ENCODE measurements at places on chromosomes 6 and 20. TPM values are rescaled to one million over a fixed set of nuclear protein-coding genes. Genes with fewer than 3 reads are reported as not detected.

DNA sequence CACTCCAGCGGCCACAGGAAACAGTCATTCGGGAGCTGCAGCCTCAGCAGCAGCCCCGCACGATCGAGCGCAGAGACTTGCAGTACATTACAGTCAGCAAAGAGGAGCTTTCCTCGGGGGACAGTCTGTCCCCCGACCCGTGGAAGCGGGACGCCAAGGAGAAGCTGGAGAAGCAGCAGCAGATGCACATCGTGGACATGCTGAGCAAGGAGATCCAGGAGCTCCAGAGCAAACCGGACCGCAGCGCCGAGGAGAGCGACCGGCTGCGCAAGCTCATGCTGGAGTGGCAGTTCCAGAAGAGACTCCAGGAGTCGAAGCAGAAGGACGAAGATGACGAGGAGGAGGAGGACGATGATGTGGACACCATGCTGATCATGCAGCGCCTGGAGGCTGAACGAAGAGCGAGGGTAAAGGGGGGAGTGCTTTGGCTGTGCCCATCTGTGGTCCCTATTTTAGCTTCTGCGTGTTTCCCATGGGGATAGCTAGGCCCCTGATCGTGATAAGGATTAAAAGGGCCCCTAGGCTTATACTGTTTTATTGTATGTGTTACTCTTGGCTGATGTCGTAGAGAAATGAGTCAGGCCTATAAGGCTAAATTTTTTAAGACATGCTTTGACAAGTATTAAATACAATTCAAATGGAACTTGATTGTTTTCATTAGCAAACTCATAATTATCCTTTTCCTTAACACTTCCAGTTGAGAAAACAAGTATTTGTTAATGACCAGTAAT, 45.5 kb upstream of the KIF25 start:
- no peak overlapping the region for H3K27ac ChIP-seq
- no peaks in the 10 kb centered on the region for H3K27me3 ChIP-seq
- no peak overlapping the region for H3K4me3 ChIP-seq
- H3K4me1 ChIP-seq, result no peaks in the 10 kb centered on the region
- H3K36me3 ChIP-seq, result no peaks in the 10 kb centered on the region
- DNase-seq, result no peak

- no peak for DNase-seq
- no peaks in the 10 kb centered on the region for H3K36me3 ChIP-seq
- no peak overlapping the region for H3K4me3 ChIP-seq
- H3K4me1 ChIP-seq, result no peaks in the 10 kb centered on the region
- no peak overlapping the region for H3K27ac ChIP-seq
- H3K27me3 ChIP-seq, result peaks cover 7% of the 10 kb centered on the region
Measured at GRCh38 chr6:145189836-145190235, 545.5 kb downstream of the EPM2A start.

Gene TAGAP
- 46.8 TPM for total RNA-seq

Gene BPHL
- 7.3 TPM for total RNA-seq

Gene TRAPPC3L
- total RNA-seq, result not detected

DNA sequence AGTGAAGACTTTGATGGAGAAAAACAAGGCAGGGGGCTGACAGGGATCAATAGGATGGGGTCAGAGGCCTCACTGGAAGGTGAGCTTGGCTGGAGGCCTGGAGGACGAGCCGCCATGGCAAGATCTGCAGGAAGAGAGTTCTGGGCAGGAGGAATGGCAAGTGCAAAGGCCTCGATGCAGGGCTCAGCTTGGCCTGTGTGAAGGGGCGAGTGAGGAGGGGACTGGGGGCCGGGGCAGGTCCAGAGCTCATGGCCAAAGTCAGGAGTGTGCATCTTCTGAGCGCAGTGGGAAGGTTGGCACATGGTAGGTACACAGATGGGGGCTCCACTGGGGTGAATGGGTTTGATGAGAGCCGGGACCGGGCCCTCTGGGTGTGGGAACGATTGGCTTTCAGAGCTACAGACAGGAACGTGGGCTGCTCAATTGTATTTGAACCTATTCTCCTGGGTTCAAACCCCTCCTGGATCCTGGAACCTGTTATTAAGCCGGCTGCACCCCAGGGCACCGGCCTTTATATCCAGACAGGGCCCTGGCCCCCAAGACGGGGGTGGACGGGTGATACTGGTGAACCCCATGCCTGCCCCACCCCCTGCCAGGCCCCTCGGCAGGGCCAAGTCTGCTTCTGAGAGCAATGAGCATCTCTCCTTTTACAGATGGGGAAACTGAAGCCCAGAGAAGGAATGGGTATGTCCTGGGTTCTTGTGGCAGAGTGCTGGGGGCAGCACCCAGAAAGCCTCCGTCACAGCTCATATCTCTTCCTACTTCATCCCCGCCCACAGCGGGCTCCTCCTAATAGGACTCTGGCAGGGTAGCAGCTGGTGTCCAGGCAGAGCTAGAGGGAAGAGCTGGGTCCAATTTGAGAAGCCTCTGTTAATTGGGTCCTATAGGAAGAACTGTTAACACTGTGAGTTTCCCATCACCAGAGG, 106.1 kb downstream of the CEBPB start:
- H3K27ac ChIP-seq, result peak overlapping the region; percentile 72
- H3K36me3 ChIP-seq, result peaks cover 13% of the 10 kb centered on the region
- H3K27me3 ChIP-seq, result peaks cover 7% of the 10 kb centered on the region
- DNase-seq, result no peak
- peak overlapping the region; percentile 69 for H3K4me3 ChIP-seq

Gene SGK2
- 0.57 TPM for total RNA-seq

GRCh38 chr20:53683506-53683905, 89.9 kb upstream of the ZNF217 start:
- no peak for DNase-seq
- H3K4me3 ChIP-seq, result no peak overlapping the region
- H3K27me3 ChIP-seq, result peaks cover 8% of the 10 kb centered on the region
- H3K4me1 ChIP-seq, result peaks cover 22% of the 10 kb centered on the region

Gene MRAP2
- not detected for total RNA-seq

- peaks cover 19% of the 10 kb centered on the region for H3K4me1 ChIP-seq
- H3K36me3 ChIP-seq, result peaks cover 10% of the 10 kb centered on the region
- DNase-seq, result peak; percentile 86
- H3K27me3 ChIP-seq, result no peaks in the 10 kb centered on the region
Measured at GRCh38 chr20:44909872-44910689, at the start of gene PABPC1L. PABPC1L (plus strand) TSS chr20:44910060; CDS start chr20:44910144, 84 bp downstream.

DNA sequence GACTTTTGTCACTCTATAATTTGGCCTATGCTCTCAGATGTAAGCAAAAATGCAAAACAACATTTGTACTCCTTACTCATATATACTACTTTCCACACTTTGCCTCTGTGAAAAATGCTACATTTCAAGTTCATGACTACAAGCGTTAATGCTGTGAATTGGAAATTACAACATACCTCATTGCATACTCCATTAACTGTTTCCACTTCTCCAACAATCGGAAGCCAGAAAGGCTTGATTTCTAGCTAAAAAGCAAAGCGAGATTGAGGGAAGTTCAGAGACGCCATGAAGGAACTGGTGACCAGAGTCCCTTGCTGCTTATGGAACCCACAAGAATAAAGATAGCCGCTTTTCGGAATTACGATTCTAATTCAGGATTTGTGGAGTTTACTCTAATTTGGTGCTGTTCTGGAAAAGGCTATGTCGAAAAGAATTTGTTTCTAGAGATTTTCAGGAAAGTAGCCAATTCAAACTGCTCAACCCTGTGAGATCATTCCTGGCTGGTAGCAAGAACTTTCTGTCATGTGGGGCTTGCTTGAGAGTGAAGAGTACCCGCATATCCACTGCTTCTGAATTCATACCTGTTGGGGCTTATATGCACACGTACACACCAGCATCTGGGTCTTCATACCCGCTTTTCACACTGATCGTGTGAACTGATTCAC, 98.0 kb upstream of the CITED2 start:
- DNase-seq, result no peak
- H3K27ac ChIP-seq, result no peak overlapping the region
- H3K4me1 ChIP-seq, result no peaks in the 10 kb centered on the region
- H3K4me3 ChIP-seq, result no peak overlapping the region
- no peaks in the 10 kb centered on the region for H3K27me3 ChIP-seq

DNA sequence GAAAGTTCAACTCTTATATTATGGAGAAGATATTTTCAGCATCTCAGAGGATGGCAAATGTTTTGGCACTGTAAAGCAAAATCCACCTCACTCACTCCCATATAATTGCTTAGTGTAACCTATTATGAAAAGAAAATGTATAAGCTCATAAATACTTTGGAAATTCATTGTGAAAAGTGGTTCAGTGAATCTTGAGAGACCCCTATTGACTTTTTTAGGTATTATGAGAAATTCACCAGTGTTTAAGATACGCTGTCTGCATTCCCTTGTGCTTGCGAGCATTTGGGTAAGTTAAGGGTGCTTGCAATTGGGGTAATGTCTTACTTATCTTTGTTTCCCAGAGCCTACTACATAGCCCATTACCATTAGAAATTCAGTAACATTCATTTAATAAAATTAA, 66.3 kb upstream of the BMP5 start:
- H3K36me3 ChIP-seq, result no peaks in the 10 kb centered on the region
- H3K27me3 ChIP-seq, result no peaks in the 10 kb centered on the region
- H3K4me1 ChIP-seq, result no peaks in the 10 kb centered on the region
- H3K27ac ChIP-seq, result no peak overlapping the region
- H3K4me3 ChIP-seq, result no peak overlapping the region

- H3K36me3 ChIP-seq, result no peaks in the 10 kb centered on the region
- H3K4me1 ChIP-seq, result peaks cover 7% of the 10 kb centered on the region
- DNase-seq, result no peak
- peaks cover 40% of the 10 kb centered on the region for H3K27me3 ChIP-seq
- H3K27ac ChIP-seq, result no peak overlapping the region
Measured at GRCh38 chr20:46303176-46303956, 4.9 kb downstream of the CDH22 start.

DNA sequence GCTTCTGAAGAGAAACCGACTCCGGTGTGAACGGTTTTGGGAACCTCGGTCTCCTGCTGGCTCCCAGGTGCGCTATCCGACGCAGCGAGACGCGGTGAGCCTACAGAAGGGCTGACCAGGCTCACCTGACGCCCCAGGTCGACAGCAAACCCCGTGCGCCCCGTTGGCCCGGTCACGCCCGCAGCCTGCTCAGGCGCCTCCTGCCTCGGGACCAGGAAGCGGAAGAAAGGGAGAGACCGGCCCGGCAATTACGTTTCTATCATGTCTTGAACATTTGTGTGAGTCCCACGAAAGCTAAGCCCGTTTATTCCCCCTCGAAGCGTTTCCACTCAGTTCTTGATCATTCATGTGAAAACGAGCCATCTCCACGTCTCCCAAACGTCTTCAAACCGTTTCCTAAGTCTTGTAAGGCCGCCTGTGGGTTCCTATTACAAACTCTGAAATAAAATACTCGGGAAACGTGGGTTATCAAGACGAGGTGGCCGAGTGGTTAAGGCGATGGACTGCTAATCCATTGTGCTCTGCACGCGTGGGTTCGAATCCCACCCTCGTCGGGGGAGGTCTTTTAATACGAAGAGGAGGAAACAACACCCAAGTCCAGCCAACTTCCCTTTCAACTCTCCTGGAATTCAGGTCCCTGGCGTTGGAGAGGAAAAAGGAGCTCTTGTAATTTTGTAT, 150.5 kb upstream of the PRSS16 start:
- peaks cover 70% of the 10 kb centered on the region for H3K27me3 ChIP-seq
- peaks cover 20% of the 10 kb centered on the region for H3K36me3 ChIP-seq
- peak overlapping the region; percentile 70 for H3K27ac ChIP-seq
- DNase-seq, result no peak
- H3K4me1 ChIP-seq, result peaks cover 17% of the 10 kb centered on the region

Gene PDYN
- total RNA-seq, result not detected

GRCh38 chr6:6689400-6690143, 101.1 kb downstream of the LY86 start:
- H3K27me3 ChIP-seq, result no peaks in the 10 kb centered on the region
- H3K4me1 ChIP-seq, result peaks cover 17% of the 10 kb centered on the region
- H3K36me3 ChIP-seq, result no peaks in the 10 kb centered on the region
- H3K4me3 ChIP-seq, result no peak overlapping the region
- no peak overlapping the region for H3K27ac ChIP-seq

DNA sequence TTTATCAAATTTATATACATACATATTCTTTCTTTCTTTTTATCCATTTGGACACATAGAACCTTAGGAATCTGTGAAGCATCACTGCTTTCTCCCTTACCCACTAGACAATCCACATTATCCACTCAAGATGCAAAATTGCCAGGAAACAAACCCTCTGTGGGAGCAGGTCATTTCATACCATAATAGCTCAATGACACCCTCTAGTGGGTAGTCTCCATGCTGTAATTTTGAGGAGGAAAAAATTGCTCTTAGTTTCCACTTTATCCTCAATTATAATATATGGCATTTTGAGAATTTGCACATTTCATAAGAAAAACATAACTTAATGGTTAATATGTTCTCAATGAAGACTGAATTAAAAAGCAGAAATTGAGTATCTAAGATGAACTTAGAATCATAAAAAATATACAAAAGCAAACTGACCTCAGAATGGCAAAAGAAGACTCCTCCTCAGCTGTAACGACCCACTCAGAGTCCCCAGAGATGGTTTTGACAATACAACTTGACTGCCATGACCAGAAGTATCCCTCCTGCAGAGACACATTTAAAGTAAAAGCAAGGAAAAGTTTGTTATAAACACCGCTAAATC, 164.1 kb downstream of the FRK start:
- no peaks in the 10 kb centered on the region for H3K27me3 ChIP-seq
- H3K36me3 ChIP-seq, result no peaks in the 10 kb centered on the region
- no peak overlapping the region for H3K27ac ChIP-seq
- H3K4me1 ChIP-seq, result no peaks in the 10 kb centered on the region

- H3K4me3 ChIP-seq, result no peak overlapping the region
- no peak for DNase-seq
- no peak overlapping the region for H3K27ac ChIP-seq
- no peaks in the 10 kb centered on the region for H3K4me1 ChIP-seq
- H3K27me3 ChIP-seq, result no peaks in the 10 kb centered on the region
Measured at GRCh38 chr6:87350516-87350915, 5.9 kb downstream of the C6orf163 start.

- no peaks in the 10 kb centered on the region for H3K27me3 ChIP-seq
- no peak for DNase-seq
- peaks cover 47% of the 10 kb centered on the region for H3K36me3 ChIP-seq
- H3K4me1 ChIP-seq, result peaks cover 22% of the 10 kb centered on the region
- peak overlapping the region; percentile 51 for H3K27ac ChIP-seq
Measured at GRCh38 chr6:159778131-159778530, 11.3 kb downstream of the TCP1 start.

GRCh38 chr6:168941036-168941435, 312.6 kb downstream of the THBS2 start:
- H3K4me1 ChIP-seq, result no peaks in the 10 kb centered on the region
- no peak overlapping the region for H3K4me3 ChIP-seq
- DNase-seq, result no peak
- peaks cover 4% of the 10 kb centered on the region for H3K27me3 ChIP-seq

DNA sequence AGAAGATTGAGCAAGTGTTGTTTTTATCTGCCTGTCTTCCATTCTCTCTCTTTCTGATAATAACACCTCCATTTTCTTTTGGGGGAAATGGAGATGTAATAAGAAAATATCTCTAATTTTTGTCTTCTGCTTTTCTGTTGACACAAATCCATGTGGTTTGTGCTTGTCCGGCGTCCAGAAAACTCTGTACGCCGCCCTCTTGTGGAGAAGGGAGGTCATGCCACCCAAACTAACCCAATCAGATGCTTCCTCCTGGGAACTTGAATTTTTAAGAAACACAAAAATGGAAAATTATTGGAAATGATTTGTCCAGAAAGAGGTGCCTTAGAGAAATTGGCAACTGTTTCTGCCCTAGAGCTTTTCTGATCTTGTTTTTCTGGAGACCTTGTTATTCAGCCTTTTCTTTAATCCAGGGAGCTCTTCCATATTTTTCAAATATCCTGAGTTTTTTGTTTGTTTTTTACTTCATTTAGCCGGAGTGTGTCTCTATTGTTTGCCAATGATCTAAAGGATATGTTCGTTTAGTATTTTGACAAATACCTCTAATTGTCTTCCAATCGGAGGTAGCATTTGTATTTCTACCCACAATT, 17.8 kb upstream of the FNDC1 start:
- no peak overlapping the region for H3K27ac ChIP-seq
- H3K4me3 ChIP-seq, result no peak overlapping the region
- no peak for DNase-seq
- H3K27me3 ChIP-seq, result peaks cover 12% of the 10 kb centered on the region
- H3K4me1 ChIP-seq, result peaks cover 3% of the 10 kb centered on the region
